SJSA1 (cell line): ENCODE measurements at places on chromosomes 12 and 14.
A peak's percentile ranks its signal among the peaks of the same experiment; 100 is the strongest.

DNA sequence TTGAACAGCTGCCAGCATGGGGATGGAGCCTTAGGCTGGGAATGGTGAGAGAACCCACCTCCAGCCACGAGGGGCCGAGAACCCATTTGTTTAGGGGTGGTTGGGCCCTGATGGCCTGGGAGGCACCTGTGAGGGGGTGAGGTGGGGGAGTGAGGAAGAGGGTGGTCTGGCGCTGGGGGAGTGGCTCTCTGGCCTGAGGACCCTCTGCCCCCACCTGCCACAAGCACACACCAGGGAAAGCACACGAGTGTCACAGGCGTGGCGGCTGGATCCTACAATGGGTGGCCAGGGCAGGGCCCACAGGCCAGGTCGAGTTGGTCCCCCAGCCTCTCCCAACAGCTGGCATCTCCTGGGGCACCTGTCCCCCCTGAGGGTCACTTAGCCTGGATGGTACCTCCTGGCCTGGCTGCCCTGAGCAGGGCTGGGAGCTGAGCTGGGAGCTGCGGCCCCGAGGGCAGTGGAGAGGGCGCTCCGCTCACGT, 340.5 kb downstream of the TMEM121 start:
- DNase-seq = no peak

DNA sequence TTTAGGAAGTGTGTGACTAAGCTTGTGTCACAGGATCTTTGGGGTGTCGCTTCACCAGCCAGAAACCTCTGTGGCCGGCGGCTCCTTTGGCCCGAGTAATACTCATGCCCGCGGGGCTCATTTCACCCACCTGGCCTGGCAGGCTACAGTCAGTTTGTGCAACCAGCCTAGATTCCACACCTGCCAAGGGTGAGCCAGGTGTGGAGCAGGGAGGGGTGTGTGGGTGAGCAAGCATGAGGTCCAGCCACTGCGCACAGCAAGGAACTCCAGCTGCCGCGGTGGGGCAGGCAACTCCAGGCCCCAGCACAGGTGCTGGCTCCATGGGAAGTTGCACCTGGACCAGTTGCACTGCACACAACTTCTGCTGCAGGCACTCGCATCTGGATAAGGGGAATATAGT, 462.3 kb upstream of the LRFN5 start:
- DNase-seq = no peak

DNA sequence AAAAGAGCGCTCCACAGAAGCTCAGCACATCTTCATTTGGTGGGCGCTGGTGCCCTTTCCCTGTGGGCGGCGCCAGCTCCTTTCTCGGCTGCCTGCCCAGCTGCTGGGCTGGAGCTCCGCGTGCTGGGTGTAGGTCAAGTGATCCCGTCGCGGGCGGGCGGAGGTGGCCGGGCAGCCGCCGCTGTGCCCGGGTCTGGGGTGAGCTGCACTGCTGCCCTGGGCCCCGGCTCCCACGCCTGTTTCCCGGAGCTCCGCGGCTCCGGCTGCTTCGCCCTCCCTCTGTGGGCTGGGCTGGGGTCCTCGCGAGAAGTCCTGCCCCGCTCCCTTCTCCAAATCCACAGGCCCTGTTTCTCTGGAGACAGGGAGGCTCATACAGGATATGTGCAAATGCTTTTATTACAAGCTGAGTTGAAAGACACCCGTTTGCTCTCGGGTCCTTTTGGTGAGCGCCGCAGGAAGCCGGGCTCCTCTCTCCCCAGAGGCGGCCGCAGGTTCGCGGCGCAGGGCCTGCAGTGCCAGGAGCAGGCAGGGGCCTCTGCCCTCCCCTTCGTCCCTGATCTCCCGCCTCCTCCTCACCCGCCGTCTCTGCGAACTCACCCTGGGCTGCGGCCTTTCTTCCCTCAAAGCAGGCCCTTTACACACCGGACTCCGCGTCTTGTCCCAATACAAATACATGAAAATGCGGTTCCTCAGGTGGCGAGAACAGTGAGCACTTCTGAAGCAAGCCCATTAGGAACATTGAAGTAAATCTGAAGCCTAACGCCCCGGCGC, 67.8 kb upstream of the CAPRIN2 start:
- DNase-seq = peak; percentile 40

DNA sequence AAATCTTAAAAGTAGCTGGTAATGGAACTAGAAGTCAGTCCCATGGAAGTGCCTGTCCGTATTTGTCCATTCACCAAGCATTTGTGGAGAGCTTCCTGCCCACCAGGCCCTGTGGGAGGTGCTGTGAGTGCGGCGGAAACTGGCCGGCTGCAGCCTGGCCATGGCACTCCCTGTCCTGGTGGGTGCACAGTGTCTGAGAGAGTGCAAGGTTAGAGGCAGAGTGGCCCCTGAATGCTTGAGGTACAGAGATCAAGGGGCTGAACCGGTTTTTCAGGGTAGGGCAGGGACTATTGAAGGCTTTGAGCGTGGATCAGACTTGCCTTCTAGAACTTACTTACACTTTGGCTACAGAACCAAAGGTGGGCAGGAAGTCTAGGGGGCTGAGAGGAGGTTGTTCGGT, 92.9 kb downstream of the ESR2 start:
- no peak for DNase-seq
